T-helper 17 cell (primary cell): ENCODE measurements at places on chromosomes 2 and 18. TPM values are rescaled to one million over a fixed set of nuclear protein-coding genes. Genes with fewer than 3 reads are reported as not detected.

The TEX44 gene
- total RNA-seq, result not detected

DNA sequence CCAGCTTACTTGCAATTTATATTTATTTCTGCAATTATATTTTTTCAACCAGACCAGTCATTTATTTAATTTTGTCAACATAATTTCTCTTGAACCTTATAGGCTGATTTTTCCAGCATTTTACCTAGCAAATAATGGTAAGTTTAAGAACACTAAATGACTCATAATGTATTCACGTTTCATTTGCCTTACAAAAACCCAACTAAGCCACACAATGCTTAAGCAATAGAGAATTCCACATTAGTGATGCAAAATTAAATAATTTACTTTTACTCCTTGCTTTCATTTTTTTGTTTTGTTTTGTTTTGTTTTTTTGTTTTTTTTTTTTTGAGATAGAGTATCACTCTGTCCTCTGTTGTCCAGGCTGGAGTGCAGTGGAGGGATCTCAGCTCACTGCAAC is 110.4 kb upstream of the VRK2 start:
- no peak for DNase-seq

GRCh38 chr18:35695803-35696202 is 114.3 kb downstream of the GALNT1 start:
- DNase-seq, result no peak

- no peak for DNase-seq
Observed at GRCh38 chr2:168793596-168793995, 8.8 kb upstream of the NOSTRIN start.

- DNase-seq, result no peak
Observed at GRCh38 chr2:129765678-129766351, 213.7 kb upstream of the RAB6C start.

The RAD51AP2 gene
- total RNA-seq, result not detected

The GALNT13 gene
- not detected for total RNA-seq

GRCh38 chr2:21008014-21008789 is 35.7 kb downstream of the APOB start:
- DNase-seq, result no peak

The EPHA4 gene
- 70.7 TPM for total RNA-seq

DNA sequence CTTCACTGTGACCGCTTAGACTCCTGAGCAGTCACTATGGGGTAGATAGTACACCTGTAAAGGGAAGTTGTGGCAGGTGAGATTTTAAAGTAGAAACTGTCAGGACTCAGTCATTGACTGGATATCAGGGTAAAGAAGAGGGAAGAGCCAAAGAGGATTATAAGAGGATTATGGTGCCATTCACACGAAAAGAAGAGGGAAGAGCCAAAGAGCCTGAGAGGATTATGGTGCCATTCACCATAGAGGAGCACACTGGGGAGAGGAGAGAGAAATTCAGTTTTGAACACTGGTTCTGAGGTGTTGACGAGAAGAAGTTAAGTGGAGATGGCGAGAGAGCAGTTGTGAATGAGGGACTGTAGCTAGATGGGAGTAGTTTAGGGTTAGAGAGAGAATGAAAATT is 16.9 kb upstream of the KCNJ13 start:
- DNase-seq, result no peak

The ASAP2 gene
- total RNA-seq, result 14.8 TPM

The FAM110C gene
- total RNA-seq, result 0.26 TPM

GRCh38 chr18:63189041-63189440 is 130.5 kb downstream of the BCL2 start:
- DNase-seq, result no peak

GRCh38 chr2:151673016-151673415 is 61.3 kb downstream of the NEB start:
- DNase-seq, result no peak
